ENCODE measurements at places on chromosomes 1 and 21. TPM values are rescaled to one million over a fixed set of nuclear protein-coding genes. Genes with fewer than 3 reads are reported as not detected.

The CLCC1 gene
- total RNA-seq, result 26.4 TPM

The PRKAA2 gene
- total RNA-seq, result 1.3 TPM

The DISC1 gene
- total RNA-seq, result 9.1 TPM

GRCh38 chr21:15761507-15762100 lies 31.8 kb downstream of the USP25 start:
- DNase-seq, result no peak

DNA sequence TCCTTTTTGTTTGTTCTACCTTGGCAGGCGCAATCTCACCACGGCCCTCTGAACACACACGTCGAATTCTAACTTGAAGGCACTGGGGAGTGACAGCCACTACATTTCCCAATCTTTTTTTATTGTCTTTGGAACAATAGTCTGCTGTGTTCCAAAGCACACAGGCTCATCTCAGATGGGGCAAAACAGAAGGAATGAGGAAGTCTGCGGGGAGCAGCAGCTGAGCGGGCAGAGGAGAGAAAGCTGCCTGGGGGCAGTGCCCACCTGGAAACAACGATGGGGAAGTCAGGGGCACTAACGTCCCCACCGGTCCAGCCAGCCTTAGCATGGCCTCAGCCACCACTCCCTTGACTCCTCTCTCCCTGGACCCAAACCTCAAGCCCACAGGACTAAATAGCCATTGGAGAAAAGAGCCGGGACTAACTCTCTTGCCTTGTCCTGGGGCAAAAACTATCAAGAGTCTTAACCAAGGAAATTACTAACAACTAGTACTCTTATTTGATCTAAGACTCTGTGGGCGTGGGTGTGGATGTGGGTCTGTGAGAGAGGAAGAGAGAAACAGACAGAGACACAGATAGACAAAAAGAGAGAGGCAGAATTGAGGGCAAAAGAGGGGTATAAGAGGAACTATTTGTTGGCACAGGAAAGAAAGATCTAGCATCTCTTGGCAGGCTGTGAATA lies 34.2 kb downstream of the SYF2 start:
- DNase-seq, result no peak
